ENCODE measurements at places on chromosomes 4 and X. TPM values are rescaled to one million over a fixed set of nuclear protein-coding genes. Genes with fewer than 3 reads are reported as not detected.
A peak's percentile ranks its signal among the peaks of the same experiment; 100 is the strongest.

GRCh38 chrX:51487960-51488267 lies 8.5 kb downstream of the NUDT11 start:
- DNase-seq: no peak

DNA sequence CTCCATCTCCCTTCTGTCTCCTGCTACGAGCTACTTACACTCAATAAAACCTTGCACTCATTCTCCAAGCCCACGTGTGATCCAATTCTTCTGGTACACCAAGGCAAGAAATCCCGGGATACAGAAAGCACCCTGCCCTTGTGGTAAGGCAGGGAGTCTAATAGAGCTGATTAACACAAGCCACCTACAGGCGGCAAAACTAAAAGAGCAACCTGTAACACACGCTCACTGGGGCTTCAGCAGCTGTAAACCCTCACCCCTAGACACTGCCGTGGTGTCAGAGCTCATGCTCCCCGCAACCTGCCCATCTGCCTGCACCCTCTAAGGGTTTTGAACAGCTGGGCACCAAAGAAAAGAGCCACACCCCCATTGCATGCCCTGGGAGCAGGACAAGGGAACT lies 755.4 kb upstream of the HTR2C start:
- no peak for DNase-seq

DNA sequence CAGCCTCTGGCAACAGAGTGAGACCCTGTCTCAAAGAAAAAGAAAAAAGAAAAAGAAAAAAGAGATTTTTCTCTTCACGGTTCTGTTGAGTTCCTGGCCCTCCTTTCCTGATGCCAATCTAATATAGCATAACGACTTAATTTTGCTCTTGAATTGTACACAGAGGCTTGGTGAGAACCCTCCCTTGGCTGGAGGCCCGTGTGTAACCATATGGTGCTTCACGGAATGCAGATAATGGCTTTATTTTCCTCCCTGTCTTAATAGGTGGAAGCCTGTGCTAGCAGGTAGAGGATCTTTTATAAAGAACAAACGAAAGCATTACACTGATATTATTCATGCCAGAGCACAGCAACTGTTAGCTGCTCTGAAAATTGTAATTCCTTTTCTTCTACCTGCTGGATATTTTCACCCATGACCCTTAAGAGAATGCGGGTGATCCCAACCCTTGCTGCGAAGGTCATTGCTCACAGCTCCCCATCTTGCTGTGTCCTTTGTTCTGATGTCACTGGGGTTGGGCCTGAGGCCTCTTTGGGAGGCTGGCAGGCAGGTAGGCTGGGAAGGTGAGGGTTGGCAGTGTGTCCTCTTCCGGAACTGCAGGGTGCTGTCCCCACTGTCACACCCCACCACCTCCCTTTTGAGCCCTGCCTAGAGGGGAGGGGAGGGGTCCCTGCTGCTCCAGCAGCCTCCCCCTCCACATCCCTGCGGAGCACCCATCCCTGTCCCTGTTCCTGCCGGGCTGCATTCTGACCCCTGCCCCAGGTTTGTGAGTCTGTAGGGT lies 83.8 kb upstream of the STOX2 start:
- no peak for DNase-seq

GRCh38 chr4:127149086-127149485 lies 483.7 kb upstream of the INTU start:
- no peak for DNase-seq

DNA sequence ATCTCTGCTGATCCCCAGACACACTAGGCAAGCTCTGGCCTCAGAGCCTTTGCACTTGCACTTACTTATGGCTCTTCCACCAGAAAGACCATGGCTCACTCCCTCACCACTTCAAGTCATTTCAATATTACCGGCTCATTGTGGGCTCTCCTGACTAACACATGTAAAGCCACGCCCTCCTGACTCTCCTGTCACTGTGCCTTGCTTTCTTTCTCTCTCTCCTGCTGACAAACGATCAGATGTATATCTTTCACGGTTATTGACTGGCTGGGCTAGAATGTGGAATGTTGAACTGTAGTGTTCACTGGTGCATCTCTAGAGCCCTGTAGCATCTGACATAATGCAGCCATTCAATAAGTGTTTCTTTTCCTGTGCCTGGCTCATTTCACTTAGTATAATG lies 425.1 kb downstream of the RAB28 start:
- DNase-seq: no peak

- no peak for DNase-seq
Observed at GRCh38 chrX:154661899-154662298, 8.5 kb upstream of the CTAG2 start.

DNA sequence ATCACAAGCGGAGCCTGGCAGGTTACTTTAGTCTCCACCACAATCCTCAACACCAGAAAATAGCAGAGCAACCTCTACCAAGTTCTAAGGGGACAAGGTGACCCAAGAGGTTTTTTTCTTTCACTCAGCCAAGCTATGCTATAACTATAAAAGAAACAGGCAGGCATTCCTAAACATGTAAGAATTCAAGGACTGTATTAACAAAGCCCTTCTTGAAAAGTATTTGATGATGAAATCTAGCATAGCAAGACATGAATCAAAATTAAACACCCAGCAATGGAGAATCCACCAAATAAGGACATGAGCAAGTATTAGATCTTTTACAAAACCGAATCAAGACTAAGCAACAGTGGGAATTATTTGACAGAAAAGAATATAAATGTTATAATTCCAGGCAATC lies 25.7 kb upstream of the C1QTNF7 start:
- DNase-seq: no peak

DNA sequence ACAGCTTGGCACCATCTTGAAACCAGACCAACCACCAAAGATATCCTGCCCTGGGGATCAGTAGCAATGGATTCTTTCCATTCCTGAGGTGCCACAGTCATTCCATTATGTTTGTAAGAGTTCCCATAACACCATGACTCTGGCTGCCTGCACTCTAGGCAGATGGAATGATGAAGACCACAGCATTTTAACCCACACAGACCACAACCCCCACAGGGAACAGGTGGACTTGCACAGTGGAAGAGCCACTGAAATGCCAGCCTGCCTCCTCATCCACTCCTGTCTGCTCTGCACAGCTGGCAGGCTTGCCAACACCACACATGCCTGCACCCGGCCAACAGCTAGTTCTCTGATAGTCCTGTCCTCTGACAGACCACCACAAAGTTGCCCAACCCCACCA lies 2362.2 kb upstream of the AGA start:
- DNase-seq: no peak

DNA sequence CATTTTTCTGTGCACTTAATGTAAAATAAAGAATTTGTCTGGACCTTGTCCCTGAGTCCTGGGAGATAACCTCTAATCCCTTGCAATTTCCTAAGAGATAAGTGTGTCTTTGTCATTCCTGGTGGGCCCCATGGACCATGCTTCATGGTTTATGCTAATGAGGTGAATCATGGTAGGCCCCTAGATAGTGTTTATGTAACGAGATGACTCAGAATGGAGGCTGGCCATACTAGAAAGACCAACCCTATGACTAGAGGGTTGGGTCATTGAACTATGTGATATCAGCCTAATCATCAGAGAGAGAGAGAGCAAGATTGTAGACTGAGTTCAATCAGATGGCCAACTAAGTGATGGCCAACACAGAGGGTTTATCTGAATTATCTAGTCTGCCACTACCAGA lies 64.2 kb upstream of the NHSL2 start:
- no peak for DNase-seq

- no peak for DNase-seq
Observed at GRCh38 chr4:81694176-81694913, 222.6 kb upstream of the RASGEF1B start.

GRCh38 chr4:82913305-82913704 lies 12.8 kb downstream of the THAP9 start:
- DNase-seq: no peak

DNA sequence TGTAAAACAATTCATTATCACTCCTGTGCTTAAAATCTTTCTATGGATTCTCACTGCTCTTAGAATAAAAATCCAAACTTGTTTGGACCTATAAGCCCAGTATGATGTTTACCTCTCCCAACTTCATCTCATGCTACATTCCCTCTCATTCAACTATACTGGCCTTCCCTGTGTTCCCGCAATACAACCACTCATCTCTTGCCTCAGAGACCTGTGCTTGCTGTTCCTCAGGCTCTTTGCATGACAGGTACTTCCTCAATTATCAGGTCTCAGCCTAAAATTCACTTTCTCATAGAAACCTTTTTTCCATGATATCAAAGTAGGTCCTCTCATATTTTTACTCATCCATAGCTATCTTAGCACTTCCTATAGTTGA lies 71.7 kb downstream of the ENOX2 start:
- DNase-seq: no peak

GRCh38 chr4:108172753-108173598 lies 4.2 kb upstream of the LEF1 start:
- DNase-seq: peak; percentile 39

GRCh38 chr4:34191443-34191842 lies 2052.9 kb downstream of the ARAP2 start:
- DNase-seq: no peak

- no peak for DNase-seq
Observed at GRCh38 chr4:83779103-83780052, 243.5 kb downstream of the GPAT3 start.

- no peak for DNase-seq
Observed at GRCh38 chr4:152246659-152247058, 289.2 kb downstream of the FBXW7 start.

DNA sequence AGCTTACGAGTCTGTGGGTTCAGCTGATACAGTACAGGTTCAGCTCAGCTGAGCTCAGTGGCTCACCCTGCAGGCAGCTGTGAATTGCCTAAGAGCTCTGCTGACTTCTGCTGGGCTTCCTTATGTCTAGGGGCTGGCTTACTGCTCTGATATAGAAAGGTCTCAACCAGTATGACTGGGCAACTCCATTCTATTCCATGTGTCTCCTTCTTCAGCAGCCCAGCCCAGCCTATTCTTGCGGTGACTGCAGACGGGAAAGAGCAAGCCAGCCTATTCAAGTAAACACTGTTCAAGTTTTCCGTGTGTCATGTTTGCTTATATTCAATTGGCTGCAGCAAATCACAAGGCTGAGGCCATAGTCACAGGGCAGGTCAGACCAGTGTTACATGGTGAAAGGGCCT lies 615.4 kb upstream of the ZFP42 start:
- no peak for DNase-seq

- DNase-seq: no peak
Observed at GRCh38 chr4:116180157-116180601, 905.2 kb downstream of the TRAM1L1 start.

DNA sequence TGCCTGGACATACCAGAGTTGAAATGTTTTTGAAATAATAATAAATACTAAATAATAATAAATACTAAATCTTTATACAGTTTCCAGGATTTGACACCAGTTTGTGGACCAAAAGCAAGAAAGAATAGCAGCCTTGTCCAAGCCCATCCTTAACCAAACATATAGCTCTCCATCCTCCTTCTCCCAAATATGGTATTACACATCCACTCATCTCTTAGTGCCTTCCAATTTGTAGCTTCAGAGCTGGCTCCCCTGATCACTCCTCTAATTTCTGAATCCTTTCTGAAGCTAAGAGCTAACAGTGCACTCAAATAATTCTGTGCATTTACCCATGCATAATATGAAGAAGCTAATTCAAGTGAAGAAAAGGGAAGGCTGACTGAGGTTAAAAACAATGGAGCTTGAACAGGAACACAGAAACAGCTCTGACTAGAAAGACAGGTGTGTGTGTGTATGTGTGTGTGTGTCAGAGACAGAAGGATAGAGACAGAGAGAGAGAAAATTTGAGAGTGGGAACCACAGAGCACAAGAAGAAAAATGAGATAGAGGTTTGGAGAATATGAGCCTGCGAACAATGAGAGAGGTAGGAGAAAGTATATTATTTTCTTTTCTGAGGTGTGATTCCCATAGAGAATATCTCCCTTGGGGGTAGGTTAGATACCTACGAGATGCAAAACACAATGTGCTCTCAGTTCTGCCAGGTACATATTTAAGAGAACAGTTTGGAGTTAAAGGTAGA lies 123.5 kb downstream of the CAMK2D start:
- DNase-seq: no peak

DNA sequence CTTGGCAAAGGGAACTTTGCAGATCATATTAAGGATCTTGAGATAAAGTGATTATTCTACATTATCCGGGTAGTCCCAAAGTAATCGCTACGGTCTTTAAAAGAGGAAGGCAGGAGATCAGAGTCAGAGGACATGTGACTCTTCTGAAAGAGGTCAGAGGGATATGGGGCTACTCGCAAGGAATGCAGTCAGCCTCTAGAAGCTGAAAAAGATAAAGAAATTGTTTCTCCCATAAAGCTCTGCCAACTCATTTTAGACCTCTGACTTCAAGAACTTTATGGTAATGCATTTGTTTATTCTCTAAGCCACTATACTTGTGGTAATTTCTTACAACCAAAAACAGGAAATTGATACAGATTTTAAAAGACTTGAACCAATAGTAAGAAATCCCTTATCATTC lies 48.6 kb downstream of the NPY5R start:
- DNase-seq: no peak

DNA sequence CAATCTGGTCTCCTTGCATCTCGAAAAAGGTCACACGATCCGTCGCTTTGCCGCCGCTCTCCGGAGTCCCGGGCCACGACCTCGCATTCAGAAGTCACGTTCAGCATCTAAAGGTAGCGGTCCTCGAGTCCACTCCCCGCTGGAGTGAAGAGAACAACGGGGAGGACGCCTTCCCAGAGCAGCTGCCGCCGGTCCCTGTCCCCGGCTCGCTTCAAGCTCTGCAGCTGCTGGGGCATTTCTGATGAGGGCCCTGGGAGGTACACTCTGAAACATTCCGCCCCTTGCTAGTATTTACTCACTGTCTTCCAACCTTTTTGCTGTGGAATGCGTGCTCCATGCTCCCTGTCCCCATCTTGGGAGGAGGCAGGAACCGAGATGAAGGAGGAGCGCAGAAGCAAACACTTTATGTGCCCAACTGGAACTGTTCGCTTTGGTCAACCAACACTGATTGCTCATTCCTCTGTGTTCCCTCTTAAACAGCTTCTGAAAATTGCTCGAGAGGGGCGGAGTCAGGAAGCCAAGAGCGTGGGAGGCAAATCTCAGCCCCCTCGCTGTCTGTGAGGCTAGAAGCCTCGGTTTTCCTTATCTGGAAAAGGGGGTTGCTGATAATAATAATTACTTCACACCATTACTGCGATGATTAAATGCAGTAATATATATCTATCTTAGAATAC lies 6.4 kb upstream of the VAMP7 start:
- DNase-seq: no peak

GRCh38 chr4:125016892-125017299 lies 297.9 kb upstream of the FAT4 start:
- DNase-seq: no peak

Gene DUSP21
- not detected for total RNA-seq

Gene PAGE5
- not detected for total RNA-seq

Gene MAML3
- 17.0 TPM for total RNA-seq

Gene TBX22
- not detected for total RNA-seq

Gene STARD8
- total RNA-seq: 3.7 TPM

Gene ETDB
- not detected for total RNA-seq

Gene MAGEA2
- total RNA-seq: not detected

Gene VGLL1
- not detected for total RNA-seq

Gene ETNPPL
- total RNA-seq: 0.30 TPM

Gene CFAP99
- total RNA-seq: 1.4 TPM

Gene CYLC1
- not detected for total RNA-seq

Gene PSMD10
- total RNA-seq: 40.9 TPM

Gene PDLIM3
- total RNA-seq: 220 TPM

Gene SPANXC
- total RNA-seq: not detected

Gene TBC1D9
- 28.6 TPM for total RNA-seq

Gene GLUD2
- 0.57 TPM for total RNA-seq

Gene NALF2
- 0.57 TPM for total RNA-seq

Gene QRFPR
- 0.48 TPM for total RNA-seq

Gene SHOX
- total RNA-seq: not detected

Gene CT47B1
- not detected for total RNA-seq

Data from ovary (tissue), 10 donors.